DND-41 (cell line): ENCODE measurements at places on chromosomes 7 and 10.

- no peak for DNase-seq
These were observed 174.1 kb upstream of the GPR26 start for GRCh38 chr10:123492016-123492415.

GRCh38 chr7:20794676-20795075, 8.0 kb upstream of the SP8 start:
- DNase-seq, result no peak

DNA sequence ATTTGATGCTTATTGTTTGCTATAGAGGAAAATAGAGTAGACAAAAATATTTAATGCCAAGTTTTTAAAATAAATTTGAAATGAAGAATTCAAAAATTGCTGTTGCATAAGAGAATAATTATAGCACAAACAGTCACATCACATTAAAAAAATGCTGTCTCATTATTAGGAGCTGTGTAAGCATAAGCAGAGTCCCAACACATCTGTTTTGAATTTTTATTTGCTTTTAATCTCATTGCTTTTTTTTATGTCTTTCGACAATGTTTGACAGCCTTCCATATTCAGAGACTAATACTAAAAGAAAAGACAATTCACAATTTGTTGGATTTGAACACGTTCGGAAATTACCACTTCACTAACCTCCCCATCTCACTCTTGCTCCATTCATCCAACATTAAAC, 143.5 kb downstream of the TFPI2 start:
- no peak for DNase-seq

DNA sequence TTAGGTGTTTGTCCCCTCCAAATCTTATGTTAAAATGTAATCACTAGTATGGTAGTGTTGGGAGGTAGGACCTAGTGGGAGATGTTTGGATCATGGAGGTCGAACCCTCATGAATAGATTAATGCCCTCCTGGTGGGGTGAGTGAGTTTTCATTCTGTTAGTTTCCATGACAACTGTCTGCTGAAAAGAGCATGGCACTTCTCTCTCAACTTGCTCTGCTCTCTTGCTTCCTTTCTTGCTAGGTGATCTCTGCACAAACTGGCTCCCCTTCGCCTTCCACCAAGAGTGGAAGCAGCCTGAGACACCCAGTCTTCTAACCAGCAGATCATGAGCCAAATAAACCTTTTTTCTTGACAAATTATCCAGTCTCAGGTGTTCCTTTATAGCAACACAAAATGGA, 853.9 kb downstream of the SORCS1 start:
- no peak for DNase-seq

DNA sequence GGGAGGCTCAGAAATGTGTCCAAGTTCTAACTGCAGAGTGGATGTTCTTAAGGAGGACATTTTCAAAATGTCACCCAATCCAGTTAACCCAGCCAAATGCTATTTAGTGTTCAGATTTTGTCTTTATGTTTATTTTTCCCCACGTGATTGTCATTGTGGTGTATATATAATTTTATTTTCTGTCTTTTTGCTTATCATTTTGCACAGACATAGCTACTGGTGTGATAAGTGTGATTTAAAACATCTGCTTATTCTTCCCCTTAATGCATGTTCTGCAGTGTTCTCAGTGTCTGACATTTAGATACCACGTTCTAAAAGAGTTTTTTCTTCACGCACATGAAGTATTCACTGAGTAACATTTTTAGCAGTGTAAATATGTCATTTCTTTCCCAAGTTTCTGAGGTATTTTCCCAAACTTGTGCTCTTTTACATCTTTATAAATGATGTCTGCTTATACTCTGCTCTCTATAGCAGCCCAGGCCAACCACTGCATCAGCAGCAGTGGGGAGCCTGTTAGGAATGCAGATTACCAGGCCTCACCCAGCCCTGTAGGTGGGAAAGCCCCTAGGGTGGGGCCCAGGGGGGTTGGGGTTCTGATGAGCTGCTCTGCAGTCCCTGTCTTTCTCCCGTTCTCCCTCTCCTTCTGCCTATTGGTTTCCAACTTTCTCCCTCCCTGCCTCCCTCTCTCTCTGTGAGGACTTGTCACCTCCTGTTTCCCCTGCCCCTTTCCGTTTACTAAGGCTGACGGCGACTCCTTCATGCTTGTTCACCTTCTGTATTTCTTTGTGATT, 20.8 kb downstream of the ADCY1 start:
- no peak for DNase-seq
